Fibroblast of skin of left quadriceps (primary cell): ENCODE measurements at places on chromosomes 1 and 21.

GRCh38 chr1:45545019-45545493 is 5.6 kb upstream of the AKR1A1 start:
- no peak for DNase-seq

- DNase-seq = no peak
Measured at GRCh38 chr1:54290506-54291184, 90.7 kb downstream of the MRPL37 start.

DNA sequence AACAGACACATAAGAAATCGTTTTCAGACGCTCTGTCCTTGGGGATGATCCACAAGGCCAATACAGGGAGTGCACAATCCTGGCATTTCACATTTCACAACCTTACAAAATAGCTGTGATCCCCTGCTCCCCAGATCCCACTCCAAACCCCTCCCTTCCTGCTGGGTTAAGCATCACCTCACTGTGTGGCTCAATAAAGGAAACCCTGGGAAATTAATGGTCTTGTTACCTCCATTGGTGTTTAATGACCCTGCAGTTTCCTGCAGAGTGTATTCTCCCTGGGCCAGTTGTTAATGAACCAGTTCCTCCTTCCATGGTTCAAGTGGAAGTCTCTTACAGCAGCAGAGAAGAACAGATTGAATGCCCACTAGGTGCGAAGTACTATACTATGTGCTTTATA is 334.7 kb downstream of the OMA1 start:
- DNase-seq = no peak

DNA sequence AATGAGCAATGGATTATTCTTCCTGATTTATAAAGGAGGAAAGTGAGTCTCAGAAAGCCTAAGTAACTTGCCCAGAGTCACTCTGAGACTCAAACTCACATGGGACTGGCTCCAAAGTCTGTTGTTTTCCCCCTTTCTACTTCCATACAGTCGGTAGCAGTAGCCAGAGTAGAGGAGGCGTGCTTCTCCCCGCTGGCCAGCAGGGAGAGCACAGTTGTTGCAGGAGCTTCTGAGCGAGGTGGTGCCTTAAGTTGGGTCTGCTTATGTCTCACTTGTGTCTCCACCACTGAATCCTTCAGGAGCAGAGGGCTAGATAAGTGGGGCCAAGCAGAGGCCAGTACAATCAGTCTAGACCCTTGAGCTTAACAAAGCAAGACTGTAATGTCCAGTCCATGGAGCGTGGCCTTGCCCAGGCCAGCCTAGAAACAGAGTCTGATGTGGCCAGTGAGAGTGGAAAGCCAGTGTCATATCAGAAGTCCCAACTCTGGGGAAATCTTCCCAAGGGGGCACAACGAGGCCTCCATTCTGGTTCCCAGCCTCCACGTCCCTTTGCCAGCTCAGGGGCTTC is 181.9 kb downstream of the ZSCAN20 start:
- DNase-seq = no peak

- DNase-seq = no peak
Measured at GRCh38 chr1:230536641-230537155, 105.6 kb upstream of the COG2 start.

DNA sequence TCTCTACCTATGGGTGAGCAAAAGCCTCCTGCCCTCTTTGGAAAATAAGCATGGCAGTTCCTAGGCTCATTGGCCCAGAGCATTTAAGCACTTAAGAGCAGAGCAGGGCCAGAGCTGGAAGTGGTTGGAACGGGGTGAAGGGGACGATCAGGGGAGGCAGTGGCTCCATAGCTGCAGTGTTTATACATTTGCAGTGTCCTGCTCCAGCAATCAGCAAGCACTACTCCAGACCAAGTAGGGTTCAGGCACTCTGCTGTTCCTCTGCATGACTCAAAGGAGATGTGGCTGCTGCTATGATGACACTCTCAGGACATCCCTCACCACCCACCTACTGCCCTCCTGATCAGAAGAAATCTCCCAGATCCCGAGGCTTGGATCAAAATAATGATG is 55.0 kb downstream of the TRABD2B start:
- DNase-seq = no peak
